Kidney (tissue), 22 donors: ENCODE measurements at places on chromosomes 4 and X. TPM values are rescaled to one million over a fixed set of nuclear protein-coding genes. Genes with fewer than 3 reads are reported as not detected.
A peak's percentile ranks its signal among the peaks of the same experiment; 100 is the strongest.

- DNase-seq, result no peak
Measured at GRCh38 chr4:16820329-16820728, 78.1 kb downstream of the LDB2 start.

- no peak for DNase-seq
Measured at GRCh38 chrX:9598344-9598743, 133.5 kb downstream of the TBL1X start.

DNA sequence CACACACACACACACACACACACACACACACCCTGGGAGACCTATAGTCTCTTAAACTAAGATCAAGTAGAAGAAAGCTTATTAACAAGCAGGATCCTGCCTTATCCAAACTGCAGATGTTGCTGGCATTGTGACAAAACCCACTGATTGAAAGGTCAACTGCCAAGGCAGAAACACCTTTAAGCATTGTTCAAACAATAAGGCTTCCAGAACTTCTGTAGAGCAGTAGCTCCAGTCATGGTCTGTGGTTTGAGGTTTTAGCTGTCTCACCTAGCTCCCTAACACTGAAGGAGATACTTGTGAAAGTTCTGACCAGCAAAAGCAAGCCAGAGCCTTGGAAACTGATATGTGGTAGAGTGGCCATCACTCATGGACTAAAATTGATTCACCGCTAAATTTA is 59.8 kb downstream of the PTCHD1 start:
- DNase-seq, result no peak

Gene NPY2R
- 0.54 TPM for total RNA-seq

GRCh38 chr4:78432896-78433295 is 118.7 kb upstream of the ANXA3 start:
- no peak for DNase-seq

- no peak for DNase-seq
Measured at GRCh38 chrX:29196501-29196900, 609.3 kb downstream of the IL1RAPL1 start.

DNA sequence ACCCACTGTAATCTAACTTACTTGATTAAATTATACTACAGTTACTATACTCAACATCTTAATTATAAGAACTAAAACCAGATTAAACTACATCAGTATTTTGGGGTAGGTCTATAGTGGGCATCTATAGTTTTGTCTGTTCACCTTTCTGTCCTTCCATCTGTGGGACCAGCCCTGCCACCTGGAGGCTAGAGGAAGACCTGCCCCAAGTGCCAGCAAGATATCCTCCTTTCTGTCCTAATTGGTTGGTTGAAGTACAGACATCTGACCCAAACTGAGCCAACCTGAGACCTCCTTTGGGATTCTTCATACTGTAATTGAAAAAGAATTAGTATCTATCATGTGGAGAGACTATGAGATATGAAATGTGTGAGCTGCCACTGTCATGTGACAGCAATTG is 172.2 kb upstream of the TLL1 start:
- no peak for DNase-seq

- DNase-seq, result no peak
Measured at GRCh38 chr4:105453550-105454205, 20.2 kb downstream of the PPA2 start.

Gene ALAS2
- 0.79 TPM for total RNA-seq

Gene SOD3
- total RNA-seq, result 193 TPM

Gene ANXA3
- 79.9 TPM for total RNA-seq

Gene VEGFD
- 1.5 TPM for total RNA-seq

GRCh38 chrX:70613295-70613694 is 168.7 kb downstream of the DLG3 start:
- no peak for DNase-seq

DNA sequence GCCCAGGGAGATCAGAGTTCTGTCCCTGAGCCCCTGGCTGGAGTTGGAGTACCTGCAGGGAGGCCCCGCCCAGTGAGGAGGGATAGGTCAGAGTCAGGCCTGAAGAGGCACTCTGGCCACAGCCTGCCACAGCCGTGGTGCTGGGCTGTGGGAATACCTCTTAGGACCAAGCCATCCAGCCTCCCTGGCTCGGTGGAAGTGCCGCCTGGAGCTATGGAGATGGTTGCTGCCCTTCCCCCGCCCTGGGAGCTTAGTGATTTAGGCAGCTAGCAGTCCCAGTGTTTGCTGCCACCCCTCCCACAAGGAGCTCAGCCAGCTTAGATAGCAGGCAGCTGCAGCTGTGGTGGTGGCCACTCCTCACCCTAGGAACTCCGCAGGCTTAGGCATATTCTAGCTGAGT is 446.3 kb upstream of the GNPDA2 start:
- DNase-seq, result no peak

- DNase-seq, result no peak
Measured at GRCh38 chr4:10303291-10303690, 153.9 kb downstream of the ZNF518B start.

- DNase-seq, result no peak
Measured at GRCh38 chr4:81359207-81359606, 112.5 kb downstream of the RASGEF1B start.

GRCh38 chr4:10009861-10010500 is 11.3 kb downstream of the SLC2A9 start:
- DNase-seq, result no peak

Gene CRMP1
- 0.66 TPM for total RNA-seq

Gene CT45A10
- not detected for total RNA-seq

GRCh38 chr4:104532677-104533076 is 38.0 kb upstream of the CXXC4 start:
- DNase-seq, result no peak

GRCh38 chrX:129115104-129115503 is 408.2 kb downstream of the SMARCA1 start:
- peak; percentile 44 for DNase-seq

GRCh38 chr4:20137176-20137575 is 114.5 kb upstream of the SLIT2 start:
- DNase-seq, result no peak

Gene TASL
- 1.8 TPM for total RNA-seq

- no peak for DNase-seq
Measured at GRCh38 chrX:2732076-2732475, 19.8 kb upstream of the XG start.

Gene NPNT
- total RNA-seq, result 78.3 TPM

- DNase-seq, result peak; percentile 82
Measured at GRCh38 chr4:1041147-1041935, 29.9 kb downstream of the FGFRL1 start.

GRCh38 chr4:67909905-67910584 is 26.2 kb upstream of the TMPRSS11D start:
- no peak for DNase-seq

DNA sequence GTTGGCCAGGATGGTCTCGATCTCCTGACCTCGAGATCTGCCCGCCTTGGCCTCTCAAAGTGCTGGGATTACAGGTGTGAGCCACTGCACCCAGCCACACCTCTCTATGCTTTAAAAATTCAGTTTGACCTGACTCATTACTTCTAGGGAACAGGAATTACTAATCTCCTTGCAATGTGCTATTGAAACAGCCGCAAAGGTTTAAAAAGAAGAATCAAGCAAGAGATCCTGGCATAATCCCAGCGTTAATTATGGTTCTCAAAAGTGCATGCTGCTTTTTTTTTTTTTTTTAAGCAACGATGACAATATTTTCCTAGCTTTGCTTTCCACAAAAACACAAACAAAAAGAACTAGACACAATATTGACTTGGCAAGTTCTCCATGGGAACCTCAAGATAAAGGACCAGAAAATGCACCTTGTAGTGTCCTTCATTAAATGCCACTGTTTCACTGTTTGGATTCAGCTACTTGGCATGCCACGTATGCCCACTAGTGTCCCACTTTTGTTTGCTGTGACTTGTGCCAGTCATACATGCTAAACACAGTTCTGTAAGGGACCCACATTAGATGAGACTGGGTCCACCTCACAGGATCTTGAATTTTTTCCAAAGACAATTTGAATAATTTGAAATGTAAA is 112.6 kb upstream of the PPARGC1A start:
- no peak for DNase-seq

- DNase-seq, result no peak
Measured at GRCh38 chrX:21683941-21684340, 25.8 kb upstream of the KLHL34 start.

- no peak for DNase-seq
Measured at GRCh38 chr4:186502231-186502630, 53.1 kb downstream of the MTNR1A start.
